Activated T-helper 17 cell treated with anti-CD3 and anti-CD28 coated beads, Interleukin-2, amount 50 U/mL, for 72 hours (primary cell): ENCODE measurements at places on chromosomes 16 and 17.

- ATAC-seq, result no peak
Observed at GRCh38 chr17:74750327-74751069, 2.1 kb downstream of the NHERF1 start.

DNA sequence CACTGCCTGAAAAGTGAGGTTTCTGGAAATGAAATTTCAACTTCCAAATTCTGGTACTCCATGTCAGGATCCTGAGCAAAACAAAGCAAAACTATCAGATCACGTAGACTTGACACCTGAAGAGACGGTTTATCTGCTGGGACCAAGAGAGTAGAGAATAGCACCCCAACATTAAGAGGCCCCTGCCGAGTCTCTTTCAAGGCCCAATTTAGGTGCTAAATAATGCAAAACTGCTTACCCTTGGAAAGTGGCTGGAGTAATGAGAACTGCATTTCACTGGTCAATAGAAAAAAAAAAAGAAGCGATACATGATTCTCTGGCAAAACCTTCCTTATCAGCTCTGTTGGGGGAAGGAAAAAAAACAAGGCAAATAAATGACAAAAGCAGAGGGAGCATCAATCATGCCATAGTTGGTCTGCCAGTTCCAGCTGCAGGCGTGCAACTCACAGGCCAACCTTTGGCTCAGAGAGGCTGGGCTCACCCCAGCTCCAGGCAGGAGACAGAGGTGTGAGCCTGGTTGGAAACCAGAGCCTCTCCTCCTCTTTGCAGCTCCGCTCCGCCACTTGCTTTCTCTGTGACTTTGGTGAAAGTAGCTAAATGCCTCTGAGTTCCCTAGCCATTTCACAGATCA, 595.2 kb downstream of the TOX3 start:
- ATAC-seq, result no peak

DNA sequence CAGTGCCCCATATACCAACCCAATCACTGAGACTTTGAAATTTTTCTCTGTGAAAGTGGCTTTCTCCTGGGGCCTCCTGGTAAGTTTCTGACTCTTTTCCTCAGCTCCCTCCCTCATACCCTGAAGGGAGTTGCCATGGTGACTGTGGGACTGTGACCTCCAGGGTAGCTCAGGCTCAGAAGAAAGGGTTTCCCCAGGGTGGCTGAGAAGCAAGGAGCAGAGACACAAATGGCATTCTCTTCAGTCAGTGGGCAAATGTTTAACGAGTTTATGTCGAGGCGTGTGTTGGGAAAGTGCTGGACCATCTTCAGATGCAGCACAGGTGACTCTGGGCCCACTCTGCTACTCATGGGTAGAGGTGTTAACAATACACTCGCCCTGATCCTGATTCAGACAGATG, 46.8 kb downstream of the MRPS23 start:
- ATAC-seq, result no peak

- no peak for ATAC-seq
Observed at GRCh38 chr17:72192800-72193192, 72.0 kb downstream of the SOX9 start.

- ATAC-seq, result peak; percentile 83
Observed at GRCh38 chr17:76540381-76541300, 797 bp downstream of the PRCD start.

- no peak for ATAC-seq
Observed at GRCh38 chr17:69945698-69946185, 129.3 kb upstream of the KCNJ16 start.

GRCh38 chr17:80068301-80069222, 32.1 kb downstream of the CCDC40 start:
- no peak for ATAC-seq

DNA sequence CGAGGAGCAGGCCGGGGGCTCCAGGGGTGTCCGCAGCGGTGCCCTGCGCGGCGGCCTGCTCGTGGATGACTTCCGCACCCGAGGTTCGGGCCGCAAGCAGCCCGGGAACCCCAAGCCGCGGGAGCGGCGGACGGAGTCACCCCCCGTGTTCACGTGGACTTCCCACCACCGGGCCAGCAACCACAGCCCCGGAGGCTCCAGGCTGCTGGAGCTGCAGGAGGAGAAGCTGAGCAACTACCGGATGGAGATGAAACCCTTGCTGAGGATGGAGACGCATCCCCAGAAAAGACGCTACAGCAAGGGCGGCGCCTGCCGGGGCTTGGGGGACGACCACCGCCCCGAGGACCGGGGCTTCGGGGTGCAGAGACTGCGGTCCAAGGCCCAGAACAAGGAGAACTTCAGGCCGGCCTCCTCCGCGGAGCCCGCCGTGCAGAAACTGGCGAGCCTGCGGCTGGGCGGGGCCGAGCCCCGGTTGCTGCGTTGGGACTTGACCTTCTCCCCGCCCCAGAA, 75.8 kb downstream of the KLHDC4 start:
- ATAC-seq, result no peak

DNA sequence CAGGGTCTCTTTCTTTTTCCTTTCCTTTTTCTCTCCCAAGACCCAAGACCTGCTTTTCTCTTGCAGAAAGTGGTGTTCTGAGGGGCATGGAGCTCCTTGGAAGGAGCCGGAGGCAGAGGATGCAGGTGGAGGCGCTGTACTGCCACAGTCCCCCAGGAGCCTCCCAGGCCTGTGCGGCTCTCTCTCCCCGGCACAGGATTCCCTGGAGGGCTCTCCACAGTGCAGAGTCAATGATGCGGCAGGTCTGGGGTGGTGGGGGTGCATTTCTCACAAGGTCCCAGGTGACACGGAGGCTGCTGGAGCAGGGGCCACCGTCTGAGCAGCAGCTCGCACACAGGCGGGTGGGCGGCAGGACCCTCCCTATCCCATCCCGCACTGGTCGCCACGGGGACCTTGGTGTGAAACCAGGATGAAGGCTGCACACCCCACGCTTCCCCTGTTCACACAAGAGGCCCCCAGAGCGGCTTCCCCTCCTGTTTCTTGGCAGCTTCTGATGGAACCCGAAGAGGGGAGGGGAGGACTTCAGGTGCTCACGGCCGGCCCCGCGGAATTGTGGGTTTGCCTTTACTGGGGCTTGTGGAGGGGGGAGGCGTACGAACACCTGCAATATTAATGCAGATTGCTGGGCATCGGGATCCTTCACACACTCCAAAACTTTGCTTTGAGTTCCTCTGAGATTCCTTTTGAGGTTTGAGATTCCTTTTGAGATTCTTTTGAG, 186.9 kb downstream of the ENGASE start:
- no peak for ATAC-seq

DNA sequence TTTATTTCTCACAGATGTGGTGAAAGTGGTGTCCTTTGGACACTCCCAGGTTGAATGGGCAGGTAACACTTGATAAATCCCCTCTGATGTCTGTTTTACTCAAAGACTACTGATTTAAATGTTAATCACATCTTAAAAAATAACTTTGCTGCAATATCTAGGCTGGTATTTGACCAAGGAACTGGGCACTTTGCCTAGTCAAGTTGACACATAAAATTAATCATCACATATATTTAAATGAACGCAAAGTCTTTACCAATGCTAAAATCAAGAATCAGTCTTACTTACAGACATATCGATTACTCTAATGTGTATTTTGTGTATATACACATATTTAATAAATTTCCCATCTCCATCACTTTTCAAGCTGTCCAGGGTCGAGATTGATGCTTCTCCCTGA, 7.0 kb downstream of the MT2A start:
- ATAC-seq, result no peak

DNA sequence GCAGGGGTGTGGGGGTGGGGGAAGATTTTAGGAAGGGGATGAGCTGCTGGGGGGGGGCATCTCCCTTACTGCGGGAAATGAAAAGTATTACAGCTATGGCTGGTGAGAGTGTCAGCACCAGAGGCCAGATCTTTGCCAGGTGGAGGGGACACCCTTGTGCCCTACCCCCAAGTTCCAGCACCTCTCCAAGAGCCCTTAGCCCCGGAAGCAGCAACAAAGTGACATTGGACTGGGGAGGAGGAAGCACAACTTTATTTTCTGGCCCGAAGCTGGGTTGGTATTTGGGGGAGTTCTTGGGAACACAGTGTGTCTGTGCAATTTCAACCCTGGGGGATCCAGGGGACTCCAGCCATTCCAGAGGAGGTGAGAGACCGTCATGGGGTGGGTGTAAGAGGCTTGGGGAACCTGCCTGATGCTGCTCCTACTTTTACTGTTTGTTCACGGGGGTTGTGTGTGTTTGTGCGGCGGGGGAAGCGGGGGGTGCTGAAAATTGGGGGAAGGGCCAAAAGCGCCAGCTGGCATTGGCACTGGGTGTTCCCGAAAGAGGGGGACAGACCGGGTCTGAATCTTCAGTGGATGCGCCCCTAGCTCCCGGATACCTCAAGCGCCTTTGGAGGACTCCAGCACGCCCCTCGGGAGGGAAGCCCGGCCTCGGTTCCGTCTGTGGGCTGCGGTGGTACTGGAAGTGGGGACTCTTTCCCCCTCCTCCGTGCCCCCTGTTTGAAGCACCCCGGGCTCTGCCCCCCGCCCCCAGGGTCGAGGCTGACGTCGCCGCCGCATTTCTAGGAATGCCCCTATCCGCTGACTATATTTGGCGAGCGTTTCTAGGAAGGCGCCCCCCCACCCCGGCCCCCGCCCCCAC, 230.3 kb downstream of the MRTFB start:
- ATAC-seq, result no peak

DNA sequence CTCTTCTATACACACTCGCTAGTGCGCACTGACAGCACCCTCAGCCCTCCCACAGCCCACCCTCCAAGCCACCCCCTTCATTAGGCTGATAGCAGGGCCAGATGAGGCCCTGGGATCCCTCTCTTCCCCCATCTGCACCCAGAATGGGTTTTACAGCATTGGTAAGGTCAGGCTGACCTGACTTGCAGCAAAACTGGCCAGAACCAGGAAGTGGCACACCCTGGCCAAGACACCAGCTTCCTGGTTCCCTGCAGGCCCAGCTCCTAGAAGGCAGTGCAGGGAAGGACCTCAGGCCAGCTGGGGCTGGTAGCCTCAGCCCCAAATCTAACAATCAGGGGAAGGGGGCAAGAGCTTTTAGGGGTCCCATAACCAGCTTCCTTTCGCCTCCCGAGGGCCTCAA, 50.0 kb upstream of the MRPS23 start:
- ATAC-seq, result no peak

GRCh38 chr17:15121426-15121825, 143.7 kb downstream of the PMP22 start:
- ATAC-seq, result no peak

GRCh38 chr17:52930581-52930980, 772.1 kb upstream of the CA10 start:
- no peak for ATAC-seq

GRCh38 chr17:30586818-30587595, 109.8 kb downstream of the GOSR1 start:
- ATAC-seq, result peak; percentile 87

- ATAC-seq, result no peak
Observed at GRCh38 chr17:68060336-68060735, 24.8 kb downstream of the KPNA2 start.

DNA sequence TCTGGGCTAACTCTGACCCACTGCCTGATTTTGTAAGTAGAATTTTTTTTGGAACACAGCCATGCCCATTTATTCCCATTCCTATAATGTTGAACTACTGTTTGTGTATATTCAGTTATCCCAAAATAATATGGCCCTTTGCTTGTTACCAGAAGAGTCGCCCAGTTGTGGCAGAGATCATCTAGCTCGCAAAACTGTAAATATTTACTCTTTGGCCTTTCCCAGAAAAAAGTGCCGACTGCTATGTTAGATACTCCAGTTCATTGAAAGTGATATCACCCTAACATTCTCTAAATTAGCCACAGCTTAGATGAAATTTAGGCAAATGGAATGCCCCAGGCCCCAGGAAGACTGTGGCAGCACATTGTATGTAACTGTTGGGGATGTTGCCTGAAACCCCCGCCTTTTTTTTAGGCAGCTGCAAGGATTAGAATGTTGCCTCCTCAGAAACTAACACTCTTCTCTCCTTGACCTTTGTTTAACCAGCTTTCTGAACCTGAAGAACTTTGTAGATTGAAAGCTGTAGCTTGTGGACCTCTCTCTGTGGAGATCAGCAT, 19.1 kb downstream of the WWOX start:
- ATAC-seq, result no peak

DNA sequence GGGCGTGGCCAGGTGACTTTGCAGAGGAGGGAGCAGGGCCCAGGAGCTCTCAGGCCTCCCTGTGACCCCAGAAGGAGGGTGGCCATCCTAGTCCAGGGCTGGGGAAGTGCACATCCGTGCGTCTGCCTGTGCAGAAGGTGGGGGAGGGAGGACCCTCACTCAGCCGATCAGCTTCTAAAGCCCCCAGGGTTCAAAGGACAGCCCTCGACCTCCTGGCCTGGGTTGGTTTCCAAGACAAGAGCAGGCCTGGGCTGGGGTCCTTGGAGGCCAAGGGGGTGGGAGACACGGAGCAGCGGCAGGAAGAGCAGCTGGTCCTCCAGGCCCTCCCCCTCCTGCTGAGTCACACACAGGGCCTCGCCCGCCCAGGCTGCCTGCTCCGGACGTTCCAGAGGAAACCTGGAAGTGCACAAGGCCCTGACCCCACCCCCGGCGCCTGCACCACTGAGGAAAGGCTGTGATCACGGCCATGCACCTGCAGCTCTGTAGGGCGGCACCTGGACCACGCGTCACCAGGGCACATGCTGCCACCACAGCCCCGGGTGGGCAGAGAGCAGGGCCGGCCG, 67.1 kb upstream of the ZNF469 start:
- no peak for ATAC-seq

- no peak for ATAC-seq
Observed at GRCh38 chr17:48357779-48358602, 72.0 kb downstream of the SKAP1 start.

DNA sequence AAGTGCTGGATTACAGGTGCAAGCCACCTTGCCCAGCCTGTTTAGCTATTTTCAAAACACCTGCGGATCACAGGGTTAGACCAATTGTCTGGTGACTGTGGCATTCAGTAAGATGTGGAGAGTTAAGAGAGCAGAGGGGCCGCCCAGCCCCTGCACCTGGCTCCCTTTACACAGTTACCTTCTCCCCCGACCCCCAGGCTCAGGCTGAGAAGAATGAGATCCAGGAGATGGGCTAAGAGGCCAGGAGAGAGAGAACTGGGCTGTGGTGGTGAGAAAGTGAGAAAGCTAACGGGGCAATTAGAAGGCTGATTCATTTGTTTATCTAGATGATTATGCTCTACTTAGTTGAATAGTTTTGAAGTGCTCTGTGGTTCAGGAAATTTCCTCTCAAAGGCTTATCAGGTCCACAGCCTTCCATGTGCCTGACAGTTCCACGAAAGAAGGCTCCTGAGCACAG, 67.8 kb upstream of the AXIN2 start:
- no peak for ATAC-seq

DNA sequence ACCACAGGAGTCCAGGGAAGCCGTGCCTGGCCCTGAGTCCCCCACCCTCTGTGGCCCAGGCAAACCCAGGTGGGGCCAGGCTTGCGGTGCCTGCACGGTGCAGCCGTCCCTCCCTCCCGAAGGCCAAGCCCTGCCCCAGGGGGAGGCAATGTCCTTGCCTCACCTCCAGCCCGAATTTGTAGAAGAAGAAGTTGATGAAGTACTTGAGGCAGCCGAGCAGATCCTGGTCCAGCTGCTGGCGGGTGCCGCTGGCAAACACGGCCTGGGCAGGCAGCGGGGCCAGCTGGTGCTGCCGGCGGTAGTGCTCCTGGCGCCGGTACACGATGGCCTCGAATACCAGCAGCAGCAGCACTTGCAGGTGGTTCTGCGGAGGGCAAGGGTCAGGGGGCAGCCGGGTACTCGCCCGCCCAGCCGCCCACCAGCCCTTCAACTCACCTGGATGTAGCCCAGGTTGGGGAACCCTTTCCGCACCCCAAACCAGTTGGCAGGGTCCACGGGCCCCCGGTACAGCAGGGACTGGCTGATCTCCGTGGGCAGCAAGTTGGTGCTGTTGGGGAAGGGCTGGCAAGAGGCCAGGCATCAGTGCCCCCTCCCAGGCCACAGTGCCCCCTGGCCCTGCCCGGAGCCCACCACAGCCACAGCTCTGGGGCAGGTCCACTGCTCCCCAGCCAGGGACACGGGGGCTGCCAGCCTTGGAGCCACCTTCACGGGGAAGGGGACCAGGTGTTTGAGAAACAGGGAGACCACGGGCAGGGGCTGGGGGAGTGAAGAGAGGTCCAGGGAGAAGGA, 26.1 kb downstream of the CTU2 start:
- ATAC-seq, result peak; percentile 25
